ENCODE measurements at places on chromosomes 2 and 18. TPM values are rescaled to one million over a fixed set of nuclear protein-coding genes. Genes with fewer than 3 reads are reported as not detected.

GRCh38 chr2:241386519-241386918 is 30.4 kb downstream of the FARP2 start:
- DNase-seq, result no peak

DNA sequence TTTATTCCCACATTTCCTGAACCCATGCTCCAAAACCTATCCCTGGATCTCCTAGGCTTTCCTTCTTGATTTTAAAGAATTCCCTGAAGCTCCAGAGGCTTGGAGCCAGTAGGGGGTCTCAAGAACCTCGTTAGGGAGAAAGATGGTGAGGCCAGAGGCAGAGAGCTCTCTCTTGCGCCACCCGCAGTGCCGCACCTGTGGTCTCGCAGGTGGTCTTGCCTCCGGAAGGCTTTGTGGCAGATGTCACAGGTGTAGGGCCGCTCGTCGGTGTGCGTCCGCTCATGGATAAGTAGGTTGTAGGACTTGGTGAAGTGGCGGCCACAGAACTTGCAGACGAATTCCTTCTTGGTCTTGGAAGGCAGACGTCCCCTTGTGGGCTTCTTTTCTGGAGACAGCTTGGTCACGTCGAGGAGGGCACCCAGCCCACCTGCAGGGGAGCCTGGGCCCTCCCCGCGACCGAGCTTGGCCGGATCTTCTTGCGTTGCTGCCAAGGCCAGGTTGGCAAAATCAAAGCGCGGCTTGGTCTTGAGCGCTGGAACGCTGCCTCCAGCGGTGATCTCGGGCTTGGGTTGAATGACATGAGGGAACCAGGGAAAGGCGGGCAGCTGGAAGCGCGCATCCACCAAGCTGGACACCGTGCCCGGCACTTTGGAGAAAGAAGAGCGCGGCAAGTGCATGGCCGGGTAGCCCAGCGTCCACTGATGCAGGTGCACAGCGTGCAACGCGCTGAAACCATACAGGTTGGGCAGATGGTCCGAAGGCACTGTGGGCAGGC is 5.3 kb downstream of the OSR1 start:
- no peak for DNase-seq

GRCh38 chr2:654896-655295 is 22.3 kb downstream of the TMEM18 start:
- no peak for DNase-seq

- no peak for DNase-seq
Measured at GRCh38 chr2:48233005-48233404, 296.9 kb upstream of the STON1 start.

DNA sequence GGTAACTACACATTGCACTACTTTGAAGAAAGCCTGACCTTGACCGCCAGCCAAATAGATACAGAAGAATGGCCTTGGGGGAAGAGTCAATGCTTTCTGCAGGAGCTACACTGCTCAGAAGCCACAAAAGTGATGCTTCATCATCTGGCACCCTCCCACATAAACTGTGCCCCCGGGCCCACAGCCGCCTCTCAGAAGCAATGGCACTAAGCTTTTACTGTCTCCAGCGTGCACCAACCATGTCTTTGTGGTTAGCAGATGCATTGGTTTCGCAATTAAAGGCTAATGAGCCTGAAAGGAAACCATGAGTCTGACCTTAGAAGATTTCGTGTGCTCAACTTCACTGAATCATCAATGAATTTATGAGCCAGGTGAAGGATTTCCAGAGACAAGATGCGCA is 209.4 kb upstream of the TRIB2 start:
- DNase-seq, result peak; percentile 52

DNA sequence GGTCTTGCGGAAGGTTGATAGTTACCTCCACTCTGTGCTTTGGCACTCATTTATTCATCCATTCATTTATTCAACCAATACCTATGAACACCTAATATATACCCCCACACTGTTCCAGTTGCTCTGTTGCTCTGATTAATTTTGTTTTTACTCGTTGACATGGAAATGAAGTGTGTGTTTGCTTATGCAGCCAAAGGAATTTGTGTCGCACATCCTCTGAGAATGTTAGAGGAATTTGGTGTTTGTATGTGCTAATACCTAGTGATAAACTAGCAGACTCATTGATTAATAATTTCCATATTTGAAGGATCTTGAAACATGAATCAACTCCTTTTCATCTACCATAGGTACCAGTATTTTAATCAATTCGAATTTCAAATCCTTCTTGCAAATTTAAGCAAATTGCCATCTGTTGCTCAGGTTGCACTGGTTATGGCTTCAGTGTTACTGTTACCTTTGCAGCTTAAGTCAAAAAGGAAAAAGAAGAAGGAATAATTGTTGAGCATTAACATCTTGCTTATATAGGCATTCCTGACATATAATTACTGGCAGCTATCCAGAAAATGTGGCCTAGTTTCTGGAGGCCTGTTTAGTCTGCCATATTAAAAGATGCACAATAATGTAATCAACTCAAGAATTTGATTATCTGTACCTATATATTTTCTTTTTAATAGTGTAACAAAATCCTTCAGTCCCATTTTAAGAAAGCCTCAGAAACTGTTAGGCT is 25.7 kb upstream of the CRIM1 start:
- no peak for DNase-seq

DNA sequence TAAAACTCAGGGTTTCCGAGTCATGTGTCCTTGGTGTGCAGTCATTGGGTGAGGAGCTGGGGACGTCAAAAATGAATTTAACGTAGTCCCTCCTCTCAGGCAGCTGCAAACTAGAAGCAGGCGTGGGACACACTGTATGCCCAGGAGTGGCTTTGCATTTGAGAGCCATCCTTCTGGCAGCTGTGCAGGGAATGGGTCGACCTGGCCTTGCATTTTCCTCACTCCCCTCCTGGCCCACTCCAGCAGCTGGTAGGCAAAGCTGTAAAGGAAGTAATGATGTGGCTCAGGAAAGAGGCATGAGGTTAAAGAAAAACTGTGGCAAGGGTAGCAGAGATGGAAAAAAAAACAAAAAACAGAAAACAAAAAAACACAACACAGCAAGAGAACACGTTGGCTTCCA is 46.5 kb downstream of the RNF144A start:
- DNase-seq, result no peak

DNA sequence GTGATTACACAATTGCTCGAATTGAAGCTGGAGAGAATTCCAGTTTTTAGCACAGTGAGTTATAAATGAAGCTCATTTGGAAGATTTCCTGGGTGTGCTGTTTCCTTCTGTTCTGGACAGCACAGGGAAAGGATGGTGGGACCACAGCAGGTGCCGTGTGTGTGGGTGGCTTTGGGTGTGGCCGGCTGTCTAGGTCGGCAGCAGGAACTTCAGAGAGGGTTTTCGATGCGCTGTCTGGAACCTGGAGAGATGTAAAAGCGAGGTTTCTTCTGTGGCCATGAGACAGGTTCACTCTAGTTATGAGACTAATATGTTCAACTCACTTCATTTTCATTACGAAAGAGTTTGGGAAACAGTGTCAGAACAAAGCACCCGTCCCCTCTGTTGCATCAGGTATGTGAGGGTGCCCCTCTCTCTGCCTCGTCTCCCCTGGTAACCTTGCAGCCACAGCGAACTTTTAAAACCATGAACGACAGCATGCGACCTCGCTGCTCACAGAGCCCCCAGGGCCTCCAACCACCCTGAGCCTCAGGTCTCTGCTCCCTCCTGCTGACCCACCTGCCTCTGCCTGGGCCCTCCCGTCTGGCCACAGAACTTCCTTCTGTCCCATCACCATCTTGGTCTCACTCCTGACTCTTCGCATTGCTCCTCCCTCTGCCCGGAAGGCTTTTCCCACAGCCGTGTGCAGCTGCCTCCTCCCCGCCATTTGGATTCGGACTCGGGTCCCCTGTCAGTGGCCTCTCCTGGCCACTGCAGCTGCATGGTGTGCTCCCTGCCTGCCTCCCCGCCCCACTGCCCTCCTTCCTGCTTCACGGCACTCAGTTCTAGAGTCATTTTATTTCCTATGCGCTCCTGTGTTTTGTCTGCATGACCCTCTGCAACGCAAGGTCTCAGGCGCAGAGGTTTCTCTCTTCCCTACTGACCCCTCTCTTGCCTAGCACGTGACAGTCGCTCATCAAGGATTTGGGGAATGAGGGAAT is 151.2 kb downstream of the NDUFA10 start:
- DNase-seq, result no peak

DNA sequence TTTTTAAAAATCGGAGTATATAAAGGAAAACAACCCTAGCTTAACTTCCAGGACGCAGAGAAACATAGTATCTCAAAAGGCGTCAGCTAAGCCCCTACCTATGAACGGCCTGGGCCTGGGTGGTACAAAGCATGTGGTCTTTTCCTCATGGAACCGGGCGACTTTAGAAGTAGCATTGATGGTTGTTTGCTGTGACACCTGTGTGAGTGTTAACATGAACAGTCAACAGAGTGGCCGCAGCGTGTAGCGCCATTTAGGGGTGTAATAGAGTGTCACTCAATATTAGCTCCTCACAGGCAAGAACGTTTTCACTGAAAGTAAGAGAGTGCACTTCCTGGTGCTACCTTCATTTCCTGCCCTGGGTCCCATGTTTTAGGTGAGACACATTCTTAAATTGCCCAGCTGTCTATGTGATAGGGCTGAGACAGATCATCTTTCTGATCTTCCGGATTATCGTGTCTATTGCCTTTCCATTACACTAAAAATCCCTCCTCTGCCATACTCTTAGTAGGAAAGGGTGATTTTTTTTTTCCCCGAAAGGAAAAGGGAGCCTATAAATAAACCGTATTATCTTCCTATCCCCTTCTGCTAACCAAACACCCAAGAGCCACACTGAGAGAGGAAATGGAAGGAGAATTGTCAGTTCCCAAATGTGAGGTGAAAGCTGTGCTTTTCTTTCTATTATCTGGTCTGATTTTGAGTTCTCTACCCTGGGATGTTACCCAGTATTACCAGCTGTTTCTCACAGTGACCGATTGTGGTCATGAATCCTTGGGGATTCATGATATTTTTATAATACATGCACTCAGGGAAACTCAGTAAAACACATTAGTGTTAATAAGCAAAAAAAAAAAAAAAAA is 1.3 kb downstream of the GORASP2 start:
- DNase-seq, result peak; percentile 78

DNA sequence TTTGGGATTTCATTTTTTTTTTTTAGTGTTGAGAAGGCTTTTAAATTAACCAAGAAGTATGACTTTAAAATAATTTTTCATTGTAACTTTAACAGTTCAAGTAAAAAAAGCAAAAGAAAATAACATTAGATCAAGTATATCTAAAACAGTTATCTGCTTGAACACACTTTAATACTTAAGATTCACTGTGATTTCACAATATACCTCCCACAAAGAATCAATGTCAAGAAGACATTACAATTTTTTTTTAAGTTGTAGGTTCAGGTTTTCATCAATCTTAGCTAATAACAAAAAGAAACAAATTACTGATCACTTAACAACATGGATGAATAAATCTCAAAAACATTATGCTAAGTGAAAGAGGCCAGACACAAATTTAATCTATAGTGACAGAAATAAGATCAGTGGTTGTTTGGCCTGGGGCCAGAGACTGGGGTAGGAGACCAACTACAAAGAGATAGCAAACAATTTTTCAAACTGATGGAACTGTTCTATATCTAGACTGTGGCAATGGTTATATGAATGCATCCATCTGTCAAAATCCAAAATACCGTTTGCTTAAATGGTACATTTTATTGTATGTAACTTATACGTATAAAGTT is 74.8 kb upstream of the FRZB start:
- no peak for DNase-seq

DNA sequence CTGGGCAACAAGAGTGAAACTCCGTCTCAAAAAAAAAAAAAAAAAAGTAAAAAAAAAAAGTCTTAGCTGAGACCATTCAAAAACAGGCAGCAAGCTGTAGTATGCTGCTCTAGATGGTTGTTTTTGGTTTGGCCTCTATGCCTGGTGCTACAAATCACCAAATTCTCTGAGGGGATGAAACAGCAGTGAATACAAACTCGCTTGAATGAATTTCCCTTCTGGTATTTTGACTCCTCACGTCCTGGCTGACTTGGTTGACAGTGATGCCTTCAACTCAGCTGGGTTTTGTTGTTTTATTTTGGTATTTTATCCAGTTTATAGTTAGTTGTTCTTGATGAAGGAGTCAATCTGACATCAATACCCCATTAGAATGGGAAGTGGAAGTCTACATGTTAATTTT is 3.3 kb upstream of the TCF7L1 start:
- DNase-seq, result no peak

DNA sequence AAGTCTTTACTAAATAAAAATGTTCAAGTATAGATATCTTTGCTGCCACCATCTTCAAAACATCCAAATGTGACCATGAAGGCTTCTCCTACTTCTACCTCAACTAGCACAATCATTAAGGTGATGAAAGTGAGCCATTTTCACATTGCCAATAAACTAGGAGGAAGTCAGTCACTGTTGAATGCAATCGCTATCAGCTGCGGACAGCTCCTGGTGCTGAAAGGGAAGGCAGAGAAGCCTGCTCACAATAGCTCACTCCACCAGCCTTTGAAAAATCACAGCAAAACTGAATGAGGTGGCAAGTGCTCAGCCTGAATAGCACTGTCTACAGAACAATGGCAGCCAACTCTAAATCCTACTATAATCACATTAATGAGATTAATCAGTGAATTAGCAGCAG is 2.2 kb downstream of the MYT1L start:
- DNase-seq, result no peak

- DNase-seq, result no peak
Measured at GRCh38 chr18:37403100-37403781, 162.4 kb downstream of the CELF4 start.

DNA sequence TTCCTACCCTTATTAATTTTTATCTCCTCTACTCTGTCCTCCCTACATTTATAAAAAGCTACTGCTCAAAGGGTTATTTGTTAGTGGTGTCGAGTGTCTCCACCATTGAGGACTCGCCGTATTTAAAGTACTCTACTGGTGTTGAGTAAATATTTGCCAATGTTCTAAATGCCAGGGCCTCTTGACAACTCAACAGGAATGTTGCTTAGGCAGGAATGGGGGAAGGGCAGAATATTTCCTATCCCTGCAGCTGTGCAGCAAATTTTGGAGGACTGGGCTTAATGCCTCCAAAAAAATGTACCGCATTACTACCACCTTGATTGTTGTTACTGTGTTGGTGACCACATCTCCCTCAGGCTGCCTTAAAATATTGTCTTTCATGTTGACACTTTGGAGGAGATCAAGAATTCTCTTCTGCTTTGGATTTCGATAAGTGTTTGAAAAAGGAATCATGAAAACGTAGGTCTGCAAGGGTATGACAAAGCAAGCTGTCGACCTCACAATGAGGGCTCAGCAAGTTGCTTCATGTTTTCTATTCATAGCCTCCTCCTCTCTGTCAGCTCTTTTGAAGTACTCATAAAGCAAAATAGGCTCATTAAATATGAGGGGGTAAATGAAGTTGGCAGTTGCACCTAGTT is 84.3 kb downstream of the EFEMP1 start:
- DNase-seq, result no peak

- DNase-seq, result no peak
Measured at GRCh38 chr2:217685255-217685605, 317.6 kb downstream of the TNS1 start.

Gene MERTK
- 0.11 TPM for total RNA-seq

Gene MYL1
- not detected for total RNA-seq

Gene ANKRD30B
- not detected for total RNA-seq

Gene CNOT9
- total RNA-seq, result 73.9 TPM

All from CD8-positive, alpha-beta T cell (primary cell).